ENCODE measurements at places on chromosomes 4 and X.

GRCh38 chr4:145822581-145822980 is 116.0 kb downstream of the ZNF827 start:
- DNase-seq: no peak

DNA sequence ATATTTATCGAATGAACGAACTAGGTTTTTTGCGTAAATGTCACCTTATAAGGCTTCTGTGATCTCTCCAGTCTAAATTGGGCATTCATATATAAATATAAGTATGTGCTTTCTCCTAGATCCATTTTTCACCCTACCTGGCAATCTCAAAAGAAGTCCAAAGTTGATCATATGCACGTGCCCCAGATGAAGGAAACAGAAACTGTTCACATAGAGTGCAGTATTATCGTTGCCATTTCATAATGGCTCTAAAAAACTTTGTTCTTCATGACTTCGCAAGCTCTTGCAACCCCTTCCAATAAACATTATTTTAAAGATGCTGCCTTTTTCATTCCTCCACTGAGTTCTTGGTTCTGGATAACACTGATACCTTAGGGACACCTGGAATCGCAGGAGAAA is 708 bp downstream of the INTS12 start:
- DNase-seq: no peak

- DNase-seq: no peak
These were observed 15.1 kb downstream of the EIF2S3 start for GRCh38 chrX:24069877-24070276.

DNA sequence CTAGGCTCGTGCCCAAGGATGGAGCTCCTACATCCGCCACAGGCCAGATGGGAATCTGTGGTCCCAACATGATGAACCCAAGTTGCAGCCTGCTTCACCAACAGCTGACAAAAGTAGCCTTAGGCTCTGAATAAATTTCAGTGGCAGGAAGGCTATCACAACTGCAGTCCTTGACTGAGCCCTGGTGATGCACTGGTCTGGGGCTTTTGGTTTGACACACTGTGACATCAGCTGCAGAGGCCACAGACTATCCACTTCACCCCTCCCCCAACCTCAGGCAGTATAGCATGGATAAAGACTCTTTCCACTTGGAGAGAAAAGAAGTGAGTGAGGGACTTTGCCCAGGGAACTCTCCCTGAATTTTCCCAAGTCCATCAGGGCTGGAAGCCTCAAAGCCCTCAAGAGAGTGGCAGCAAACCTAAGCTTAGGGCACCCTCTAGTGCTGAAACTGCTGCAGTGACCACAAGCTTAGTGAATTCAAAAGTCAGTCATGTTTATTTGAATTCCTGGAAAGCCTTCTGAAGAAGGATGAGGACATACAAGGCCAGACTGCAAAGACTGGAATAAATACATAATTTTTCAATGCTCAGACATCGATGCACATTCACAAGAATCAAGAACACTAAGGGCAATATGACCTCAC is 135.0 kb upstream of the TENT5D start:
- DNase-seq: no peak

GRCh38 chr4:6267573-6267972 is 2.1 kb upstream of the WFS1 start:
- DNase-seq: no peak

DNA sequence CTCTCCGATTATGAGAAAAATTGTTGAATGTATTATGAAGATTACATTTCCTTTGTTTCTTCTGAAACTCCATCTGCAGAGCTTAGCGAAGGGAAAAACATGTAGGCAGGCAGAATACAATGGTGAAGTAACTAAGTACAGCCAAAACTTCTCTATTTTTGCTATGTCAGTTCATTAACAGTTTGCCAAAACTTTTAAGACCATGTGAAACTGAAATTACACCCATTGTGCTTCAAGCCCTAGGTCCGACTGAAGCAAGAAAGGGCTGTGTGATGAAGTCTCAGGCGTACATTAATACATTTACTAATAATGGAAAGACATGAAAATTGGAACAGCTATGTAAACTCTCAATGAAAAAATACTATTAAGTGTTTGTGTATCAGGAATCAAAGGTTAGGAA is 398.0 kb downstream of the MAPK10 start:
- DNase-seq: no peak

DNA sequence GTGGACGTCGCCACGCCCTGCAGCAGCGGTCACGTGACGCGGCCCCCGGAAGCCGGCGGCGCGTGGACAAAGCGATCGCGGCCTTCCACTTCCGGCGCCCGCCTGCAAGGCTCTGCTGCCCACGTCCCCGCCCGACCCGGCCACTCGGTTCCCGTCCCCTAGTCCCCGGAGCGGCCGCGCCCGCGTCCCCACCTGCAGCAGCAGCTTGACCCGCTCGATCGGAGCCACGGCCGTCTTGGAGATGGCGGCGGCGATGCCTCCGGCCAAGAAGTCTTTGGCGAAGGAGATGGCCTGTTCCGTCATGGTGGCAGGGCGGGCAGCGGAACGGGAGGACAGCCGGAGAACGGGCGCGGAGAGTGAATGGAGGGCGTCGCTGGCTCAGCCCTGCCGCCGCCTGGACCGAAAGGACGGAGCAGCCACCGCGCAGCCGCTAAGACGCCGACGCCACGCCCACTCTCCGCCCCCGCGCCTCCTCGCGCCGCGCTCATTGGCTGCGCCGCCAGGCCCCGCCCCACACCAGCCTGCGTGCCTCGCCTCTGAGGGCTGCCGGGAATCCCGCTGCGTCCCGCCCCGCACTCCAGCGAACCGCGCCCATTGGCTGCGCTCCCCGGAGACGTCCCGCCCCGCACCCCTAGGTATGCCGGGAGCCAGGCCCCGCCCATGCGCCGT is at the start of gene SLC25A6:
TSS of gene SLC25A6 (minus strand) at position 407 of the 669 bp plus-strand sequence. CDS start at position 303, 104 bp downstream.
- DNase-seq: peak; percentile 100

DNA sequence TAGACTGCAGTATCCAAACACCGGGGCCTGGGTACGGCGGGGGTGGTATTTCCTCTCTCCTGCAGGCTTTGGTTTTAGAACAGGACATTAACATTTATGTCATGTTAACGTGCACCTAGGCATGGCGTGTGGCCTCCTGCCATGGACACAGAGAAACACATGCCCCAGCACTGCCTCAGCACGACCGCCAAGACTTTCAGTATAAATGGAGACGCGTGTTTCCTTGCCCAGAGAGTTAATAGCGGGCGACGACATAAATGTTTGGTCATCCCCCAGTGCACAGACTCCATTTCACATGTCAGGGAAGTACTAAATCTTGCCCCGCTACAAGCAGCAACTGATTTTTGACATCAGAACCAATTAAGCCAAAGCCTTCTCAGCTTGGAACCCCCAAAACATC is 737.9 kb downstream of the RAB28 start:
- no peak for DNase-seq

DNA sequence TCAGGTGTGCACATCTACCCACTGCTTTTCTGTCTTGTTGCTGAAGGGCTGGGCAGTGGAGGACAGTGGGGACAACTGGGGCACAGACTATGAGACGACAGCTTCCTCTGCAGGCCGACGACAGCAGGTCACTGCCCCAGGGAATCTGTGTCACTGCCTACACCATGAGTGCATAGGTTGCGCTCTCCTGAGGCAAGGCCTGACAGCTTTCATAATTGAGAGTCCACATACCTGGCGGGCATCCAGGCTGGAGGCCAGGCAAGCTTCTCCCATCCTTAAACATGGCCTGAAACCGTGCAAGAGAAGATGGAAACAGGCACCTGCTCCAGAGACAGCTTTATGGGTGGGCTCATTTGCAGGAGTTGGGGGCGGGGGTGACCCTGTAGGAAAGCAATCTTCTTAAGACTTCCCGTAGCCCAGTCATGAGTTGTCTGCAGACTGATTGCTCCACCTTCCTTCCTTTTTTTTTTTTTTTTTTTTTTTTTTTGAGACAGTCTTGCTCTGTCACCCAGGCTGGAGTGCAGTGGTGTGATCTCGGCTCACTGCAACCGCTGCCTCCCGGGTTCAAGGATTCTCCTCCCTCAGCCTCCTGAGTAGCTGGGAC is 2.9 kb downstream of the ANOS1 start:
- DNase-seq: no peak

DNA sequence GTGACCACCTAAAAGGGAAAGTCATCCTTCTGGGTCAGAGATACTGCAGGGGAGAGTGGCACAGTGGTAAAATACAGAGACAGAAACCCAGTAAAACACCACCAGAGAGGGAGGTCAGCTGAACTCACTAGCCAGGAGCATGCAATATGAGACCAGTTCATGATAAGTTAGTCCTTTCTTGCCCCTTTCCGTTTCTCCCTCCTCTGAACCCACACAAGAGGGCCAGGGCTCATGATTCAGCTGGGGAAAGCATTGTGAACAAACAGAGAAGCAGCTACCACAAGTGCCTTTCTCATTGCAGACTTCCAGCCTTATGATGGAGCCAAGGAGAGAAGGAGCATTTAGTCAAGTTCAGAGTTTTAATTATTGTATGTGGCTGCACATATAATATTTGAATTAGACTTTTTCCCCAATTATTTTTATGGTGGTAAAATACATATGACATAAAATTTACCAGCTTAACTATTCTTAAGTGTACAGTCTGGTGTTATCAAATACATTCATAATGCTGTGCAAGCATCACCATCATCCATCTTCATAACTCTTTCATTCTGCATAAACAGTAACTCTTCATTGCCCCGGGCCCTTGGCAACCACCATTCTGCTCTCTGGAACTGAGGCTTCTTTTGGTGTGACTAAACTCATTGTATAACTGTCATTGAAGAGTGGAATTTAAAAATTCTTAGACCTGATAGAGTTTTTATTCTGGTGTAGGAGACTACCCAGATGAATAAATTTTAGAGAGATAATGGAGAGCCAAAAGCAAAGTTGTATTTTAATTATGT is 114.6 kb downstream of the DDIT4L start:
- no peak for DNase-seq

DNA sequence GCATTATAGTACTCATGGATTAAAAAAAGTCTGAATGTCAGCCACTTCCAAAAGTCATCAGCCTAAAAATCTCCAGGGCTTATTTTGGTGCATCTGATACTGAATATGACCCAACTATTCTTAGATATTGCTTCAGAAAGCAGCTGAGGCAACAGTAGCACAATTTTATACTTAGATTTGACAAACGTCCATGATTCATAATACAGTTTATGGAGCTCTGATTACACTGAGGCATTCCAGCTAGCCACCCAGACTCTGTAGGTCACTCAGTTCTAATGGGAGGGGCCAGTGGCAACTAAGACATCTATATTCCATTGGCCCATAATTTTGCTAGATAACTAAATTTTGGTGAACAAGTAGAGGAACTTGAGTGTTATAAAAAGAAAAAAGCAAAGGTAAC is 10.3 kb downstream of the SPATA4 start:
- DNase-seq: no peak

DNA sequence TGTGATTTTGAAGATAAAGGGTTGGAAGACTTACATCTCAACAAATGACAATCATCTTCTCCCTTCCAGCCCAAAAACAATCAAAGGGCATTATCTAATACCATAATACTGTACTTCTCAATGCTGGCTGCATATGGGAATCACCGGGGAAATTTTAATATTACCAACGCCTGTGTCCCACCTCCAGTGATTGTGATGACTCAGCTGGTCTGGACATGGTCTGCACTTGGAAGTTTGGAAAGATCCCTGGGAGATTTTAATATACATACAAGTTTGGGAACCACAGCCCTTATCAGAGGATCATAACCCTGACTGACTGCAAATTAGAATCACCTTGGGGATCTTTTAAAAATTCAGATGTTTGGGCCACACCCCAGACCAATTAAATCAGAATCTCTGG is 29.9 kb downstream of the ARL13A start:
- no peak for DNase-seq

GRCh38 chr4:76515975-76516843 is 81.2 kb downstream of the SHROOM3 start:
- no peak for DNase-seq

DNA sequence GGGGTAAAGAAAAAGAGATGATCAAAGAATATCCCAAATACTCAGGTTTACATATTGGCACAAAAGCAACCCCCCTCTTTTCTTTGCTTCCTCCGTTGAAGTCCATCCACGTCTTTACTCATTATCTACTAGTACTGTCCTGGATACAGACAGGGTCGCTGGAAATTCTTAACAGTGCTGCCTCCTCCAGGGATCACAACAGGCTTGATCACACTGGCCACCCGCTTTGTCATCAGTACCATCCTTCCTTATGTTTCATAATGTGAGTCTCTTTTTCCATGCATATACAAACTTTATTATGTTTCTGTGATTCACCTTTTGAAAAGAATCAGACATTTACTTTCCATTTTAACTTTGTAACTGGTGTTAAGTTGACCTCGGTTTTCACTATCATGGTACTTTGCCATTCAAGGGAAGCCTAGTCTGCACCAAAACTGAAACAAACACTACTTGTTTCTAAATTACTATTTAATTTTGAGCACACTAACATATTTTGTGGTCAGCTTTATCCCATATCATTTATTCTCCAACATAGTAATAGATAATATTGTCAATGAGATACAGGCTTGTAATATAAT is 387.5 kb upstream of the PPP1R2C start:
- DNase-seq: no peak

DNA sequence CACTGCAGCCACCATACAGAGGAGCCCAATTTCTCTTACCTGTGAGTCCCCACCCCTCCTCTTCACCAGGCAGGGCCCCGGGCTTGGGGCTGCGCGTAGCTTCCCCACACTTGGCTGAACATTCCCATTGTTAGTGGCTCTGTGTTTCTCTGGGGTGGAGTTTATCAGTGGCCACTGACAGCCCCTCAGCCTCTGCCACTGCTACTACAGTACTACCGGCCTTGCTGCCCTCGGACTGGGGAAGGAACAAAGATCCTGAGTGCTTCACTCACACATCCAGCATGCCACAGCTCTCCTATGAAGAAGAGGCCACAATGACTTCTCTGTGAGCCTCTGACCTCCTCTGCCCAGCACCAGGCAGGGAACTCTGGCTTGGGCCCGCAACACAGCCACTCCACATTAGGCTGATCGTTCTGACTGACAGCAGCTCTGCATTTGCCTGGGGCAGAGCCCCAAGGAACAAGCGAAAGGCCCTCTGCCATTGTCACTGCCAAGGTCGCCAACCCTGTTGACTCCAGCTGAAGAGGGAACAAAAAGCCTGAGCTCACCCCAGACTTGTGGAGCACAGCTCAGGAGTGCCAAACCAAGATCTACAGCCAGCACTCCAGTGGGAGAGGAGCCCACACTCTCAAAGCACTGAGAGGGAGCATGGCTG is 24.0 kb downstream of the ABCB7 start:
- peak; percentile 47 for DNase-seq

- no peak for DNase-seq
These were observed 2.9 kb upstream of the SH3BP2 start for GRCh38 chr4:2789793-2790582.
